ENCODE measurements at places on chromosomes 1 and 21. TPM values are rescaled to one million over a fixed set of nuclear protein-coding genes. Genes with fewer than 3 reads are reported as not detected.

The KCNH1 gene
- 1.2 TPM for total RNA-seq

The CD55 gene
- 52.5 TPM for total RNA-seq

The KIAA0040 gene
- total RNA-seq = 6.3 TPM

The C21orf58 gene
- 12.3 TPM for total RNA-seq

The RAB25 gene
- 2.2 TPM for total RNA-seq

The AKT3 gene
- total RNA-seq = 64.0 TPM

The SIK1 gene
- total RNA-seq = 23.6 TPM

The HSD3B2 gene
- 2.9 TPM for total RNA-seq

The AKNAD1 gene
- 2.2 TPM for total RNA-seq

The MAP10 gene
- total RNA-seq = 11.3 TPM

The OR2M3 gene
- total RNA-seq = 1.2 TPM

The FCRLB gene
- total RNA-seq = not detected

The BNIPL gene
- 13.7 TPM for total RNA-seq

The ELAPOR1 gene
- total RNA-seq = 1.9 TPM

The DDR2 gene
- total RNA-seq = 69.6 TPM

The SH3BGR gene
- 15.2 TPM for total RNA-seq

The KANK4 gene
- total RNA-seq = 16.1 TPM

The FCGR3B gene
- total RNA-seq = 5.5 TPM

The TEDDM1 gene
- 4.6 TPM for total RNA-seq

The KRTAP21-2 gene
- total RNA-seq = not detected

The SLFNL1 gene
- total RNA-seq = 1.9 TPM

The CFHR3 gene
- total RNA-seq = 22.6 TPM

The OR10K1 gene
- 1.7 TPM for total RNA-seq

The SLC19A2 gene
- 19.5 TPM for total RNA-seq

The CHAF1B gene
- total RNA-seq = 0.24 TPM

The PROK1 gene
- not detected for total RNA-seq

The OPTC gene
- not detected for total RNA-seq

The HIVEP3 gene
- total RNA-seq = 1.7 TPM

The AMY1B gene
- 0.48 TPM for total RNA-seq

The CELSR2 gene
- total RNA-seq = 2.6 TPM

The C1orf116 gene
- 2.2 TPM for total RNA-seq

The ADORA1 gene
- 5.8 TPM for total RNA-seq

The CCDC27 gene
- total RNA-seq = 0.24 TPM

The NSL1 gene
- total RNA-seq = 50.3 TPM

The PIGM gene
- total RNA-seq = 7.9 TPM

The DR1 gene
- 30.6 TPM for total RNA-seq

The FMO2 gene
- total RNA-seq = 15.4 TPM

The FABP3 gene
- 15.9 TPM for total RNA-seq

The NHLH1 gene
- total RNA-seq = 2.6 TPM

The NBPF1 gene
- 125 TPM for total RNA-seq

The BTBD8 gene
- total RNA-seq = 13.2 TPM

The LEFTY2 gene
- 144 TPM for total RNA-seq

The MFAP2 gene
- 29.4 TPM for total RNA-seq

The CD101 gene
- total RNA-seq = 0.48 TPM

The MIXL1 gene
- total RNA-seq = 1.4 TPM

The NDUFS5 gene
- total RNA-seq = 256 TPM

The ORC1 gene
- total RNA-seq = 0.48 TPM

The DYRK1A gene
- 65.5 TPM for total RNA-seq

The WARS2 gene
- 35.6 TPM for total RNA-seq

The BCAR3 gene
- total RNA-seq = 17.6 TPM

The PRDX6 gene
- total RNA-seq = 95.8 TPM

The CLIC6 gene
- total RNA-seq = 0.96 TPM

The CSMD2 gene
- 10.1 TPM for total RNA-seq

The JMJD4 gene
- 40.4 TPM for total RNA-seq

The ATAD3A gene
- total RNA-seq = 7.9 TPM

The THRAP3 gene
- 53.4 TPM for total RNA-seq
